Stimulated activated CD4-positive, alpha-beta T cell treated with anti-CD3 and anti-CD28 coated beads, Interleukin-1b, Interleukin-23, amount 100 ng/mL, for 1 hour (primary cell): ENCODE measurements at places on chromosomes 2 and 18.

DNA sequence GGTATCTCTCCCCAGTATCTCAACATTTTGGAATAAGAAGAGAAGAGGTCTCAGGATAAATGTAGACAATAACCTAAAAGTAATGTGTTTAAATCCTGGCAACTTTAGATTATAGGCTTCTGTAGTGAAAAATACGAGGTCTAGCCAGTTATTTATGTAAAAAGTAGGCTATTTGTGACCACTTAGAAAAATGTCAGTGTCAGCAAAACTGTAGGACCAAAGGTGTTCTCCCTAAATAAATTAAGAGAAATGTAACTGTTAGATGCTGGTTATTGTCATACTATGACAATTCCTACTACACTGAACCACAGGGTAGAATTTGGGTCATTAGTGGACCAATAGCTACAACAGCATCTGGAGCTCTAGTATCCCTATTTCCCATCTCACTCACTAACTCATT, 2.0 kb downstream of the SUPT7L start:
- DNase-seq = no peak

DNA sequence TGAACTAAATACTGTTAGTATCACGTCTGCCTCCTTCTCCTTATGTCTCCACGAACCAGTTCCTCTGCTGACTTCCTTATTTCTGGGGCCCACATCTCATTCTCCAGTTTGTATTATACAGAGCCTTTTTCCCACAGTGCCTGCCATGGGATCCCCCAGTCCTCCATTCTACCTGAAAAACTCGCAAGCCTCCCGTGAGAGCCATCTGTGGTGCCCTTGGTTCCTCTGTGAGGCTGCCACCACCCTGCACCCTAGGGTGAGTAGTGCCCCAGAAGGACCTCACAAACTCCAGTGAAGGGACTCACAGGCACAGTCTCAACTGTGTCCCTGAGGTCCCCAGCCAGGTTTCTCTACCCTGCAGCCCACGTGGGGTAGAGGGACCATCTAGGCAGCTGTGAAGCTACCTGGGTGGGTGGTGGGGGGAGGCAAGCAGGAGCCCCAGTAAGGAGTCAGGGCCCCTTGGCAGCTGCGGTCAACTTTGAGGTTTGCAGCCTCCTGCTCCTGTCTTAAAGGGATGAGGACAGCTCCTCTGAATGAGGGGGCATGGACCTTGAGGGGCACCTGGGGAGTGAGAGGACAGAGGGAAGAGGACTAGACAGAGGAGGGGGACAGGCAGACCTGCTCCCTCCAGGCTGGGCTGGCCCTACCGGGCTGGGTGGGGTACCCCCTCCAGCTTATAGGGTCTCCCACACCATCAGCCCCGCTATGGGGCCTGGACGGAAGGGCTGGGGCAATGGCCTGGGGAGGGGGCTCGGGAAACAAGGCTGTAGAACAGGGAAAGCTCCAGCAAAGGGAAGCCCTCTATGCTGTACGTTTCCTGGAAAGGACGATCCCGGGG, 1.0 kb downstream of the PSTPIP2 start:
- no peak for DNase-seq

DNA sequence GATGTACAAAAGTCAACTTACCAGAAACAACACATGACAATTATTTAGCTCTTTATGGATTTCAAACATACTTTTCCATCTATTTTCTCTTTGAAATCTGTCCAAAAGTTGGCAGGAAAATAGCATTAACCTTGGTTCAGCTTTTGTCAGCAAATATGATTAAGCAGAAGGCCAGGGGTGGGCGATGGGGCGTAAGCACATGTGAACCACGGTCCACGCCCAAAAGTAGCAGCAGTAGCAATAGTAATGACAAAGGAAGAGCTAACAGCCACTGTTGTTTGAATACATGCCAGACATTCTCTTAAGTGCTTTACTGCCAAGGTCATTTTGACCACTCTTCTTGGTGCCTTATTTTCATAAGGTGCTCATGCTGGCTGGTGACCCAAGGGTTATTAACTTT, 73.5 kb downstream of the ANTXR1 start:
- DNase-seq = no peak

- no peak for DNase-seq
Measured at GRCh38 chr2:189285349-189285748, 105.8 kb upstream of the COL5A2 start.

- no peak for DNase-seq
Measured at GRCh38 chr2:240472078-240472790, 36.8 kb downstream of the GPC1 start.

DNA sequence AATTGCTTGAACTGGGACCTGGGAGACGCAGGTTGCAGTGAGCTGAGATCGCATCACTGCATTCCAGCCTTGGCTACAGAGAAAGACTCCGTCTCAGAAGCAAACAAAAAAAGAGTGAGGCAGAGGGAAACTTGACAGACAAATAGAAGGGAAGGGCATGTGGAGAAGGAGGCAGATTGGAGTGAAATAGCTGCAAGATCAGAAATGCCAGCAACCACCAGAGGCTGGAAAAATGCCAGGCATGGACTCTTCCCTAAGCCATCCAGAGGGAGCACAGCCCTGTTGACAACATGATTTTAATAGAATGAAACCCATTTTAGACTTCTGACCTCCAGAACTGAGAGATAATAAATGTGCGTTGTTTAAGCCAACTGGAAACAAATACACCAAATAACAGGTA, 447.2 kb upstream of the SPHKAP start:
- no peak for DNase-seq

DNA sequence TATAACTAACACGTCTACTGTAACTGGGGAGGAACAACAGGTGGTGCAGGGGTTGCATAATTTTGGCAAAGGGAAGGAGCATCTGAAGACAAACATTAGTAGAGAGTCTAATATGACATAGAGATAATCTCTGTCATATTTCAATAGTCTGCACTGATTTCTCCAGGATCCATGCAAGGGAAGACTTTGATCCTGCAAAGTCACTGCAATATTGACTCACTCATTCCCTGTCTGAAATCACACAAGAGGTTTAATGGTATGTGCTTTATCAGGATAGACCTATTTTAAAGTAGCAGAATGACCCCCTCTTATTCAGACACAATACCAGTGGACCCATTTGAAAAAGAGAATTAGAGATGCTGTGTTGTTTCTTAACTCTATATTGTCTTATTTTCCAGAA, 98.7 kb upstream of the CAVIN2 start:
- DNase-seq = no peak

DNA sequence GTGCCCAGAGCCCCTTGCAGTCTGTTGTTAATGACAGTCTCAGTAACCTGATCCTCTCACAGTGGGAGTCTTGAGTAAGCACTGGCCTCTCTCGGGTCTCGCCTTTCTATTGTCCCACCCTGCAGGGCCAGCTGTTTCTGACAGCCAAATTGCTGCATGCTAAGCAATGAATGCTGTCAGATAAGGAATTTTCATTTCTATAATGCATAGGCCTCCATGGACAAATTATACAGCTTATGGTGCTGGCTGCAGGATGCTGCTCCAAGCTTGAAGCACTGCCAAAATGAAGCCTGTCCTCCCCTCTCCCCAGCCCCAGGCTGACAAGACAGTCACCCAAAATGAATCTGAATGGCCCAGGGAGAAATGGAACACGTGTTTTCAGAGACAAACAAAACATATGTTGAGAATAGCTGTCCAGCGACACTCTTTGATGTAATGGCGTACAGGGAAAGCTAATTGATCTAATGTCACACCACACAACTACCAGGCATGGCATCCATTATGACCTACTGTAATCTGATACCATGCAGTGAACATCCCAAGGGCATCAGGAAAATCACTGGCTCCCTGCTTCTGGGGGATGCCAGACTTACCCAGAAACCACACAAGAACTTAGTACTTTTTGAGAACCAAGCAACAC, 36.8 kb downstream of the ACVR1 start:
- DNase-seq = no peak

DNA sequence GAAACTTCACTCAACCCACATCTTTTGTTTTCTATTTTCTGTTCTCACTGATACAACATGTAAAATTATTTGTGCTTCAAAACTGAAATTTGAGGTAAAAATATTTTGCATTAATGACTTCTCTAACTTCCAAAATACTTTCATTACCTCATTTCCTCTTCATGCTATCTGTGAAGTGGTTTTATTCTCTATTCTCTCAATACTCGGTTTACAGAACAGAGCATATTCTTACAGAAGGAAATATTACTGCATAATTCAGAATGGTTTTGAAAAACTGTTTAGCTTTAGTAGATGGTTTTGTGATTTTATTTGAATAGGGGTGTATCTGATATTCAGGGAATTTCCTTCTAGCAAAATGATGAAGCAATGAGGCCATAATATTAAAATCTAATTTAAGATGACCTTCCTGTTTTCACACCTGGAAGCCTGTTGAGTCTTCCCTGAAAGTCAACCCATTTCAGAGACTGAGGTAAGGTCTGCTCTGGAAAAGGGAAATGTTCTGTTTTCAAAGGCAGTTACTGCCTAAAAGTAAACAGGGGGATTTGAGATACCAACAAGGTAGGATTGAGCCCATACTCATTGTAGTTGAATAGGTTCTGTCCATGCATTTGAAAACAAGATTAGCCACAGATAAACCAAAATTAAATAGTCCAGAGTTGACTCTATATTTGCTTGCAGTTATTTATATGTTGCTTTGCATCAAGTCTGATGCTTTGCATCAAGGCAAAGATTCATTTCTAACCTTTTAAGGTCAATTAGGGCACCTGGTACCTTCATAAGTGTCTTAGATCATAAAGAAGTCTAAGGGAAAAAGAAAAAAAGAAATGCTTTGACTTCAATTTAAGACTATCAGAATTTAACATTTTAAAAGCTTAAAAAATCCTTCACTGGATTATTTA, 50.8 kb upstream of the PEX13 start:
- no peak for DNase-seq

GRCh38 chr2:166060191-166060590, 67.6 kb downstream of the SCN1A start:
- no peak for DNase-seq

DNA sequence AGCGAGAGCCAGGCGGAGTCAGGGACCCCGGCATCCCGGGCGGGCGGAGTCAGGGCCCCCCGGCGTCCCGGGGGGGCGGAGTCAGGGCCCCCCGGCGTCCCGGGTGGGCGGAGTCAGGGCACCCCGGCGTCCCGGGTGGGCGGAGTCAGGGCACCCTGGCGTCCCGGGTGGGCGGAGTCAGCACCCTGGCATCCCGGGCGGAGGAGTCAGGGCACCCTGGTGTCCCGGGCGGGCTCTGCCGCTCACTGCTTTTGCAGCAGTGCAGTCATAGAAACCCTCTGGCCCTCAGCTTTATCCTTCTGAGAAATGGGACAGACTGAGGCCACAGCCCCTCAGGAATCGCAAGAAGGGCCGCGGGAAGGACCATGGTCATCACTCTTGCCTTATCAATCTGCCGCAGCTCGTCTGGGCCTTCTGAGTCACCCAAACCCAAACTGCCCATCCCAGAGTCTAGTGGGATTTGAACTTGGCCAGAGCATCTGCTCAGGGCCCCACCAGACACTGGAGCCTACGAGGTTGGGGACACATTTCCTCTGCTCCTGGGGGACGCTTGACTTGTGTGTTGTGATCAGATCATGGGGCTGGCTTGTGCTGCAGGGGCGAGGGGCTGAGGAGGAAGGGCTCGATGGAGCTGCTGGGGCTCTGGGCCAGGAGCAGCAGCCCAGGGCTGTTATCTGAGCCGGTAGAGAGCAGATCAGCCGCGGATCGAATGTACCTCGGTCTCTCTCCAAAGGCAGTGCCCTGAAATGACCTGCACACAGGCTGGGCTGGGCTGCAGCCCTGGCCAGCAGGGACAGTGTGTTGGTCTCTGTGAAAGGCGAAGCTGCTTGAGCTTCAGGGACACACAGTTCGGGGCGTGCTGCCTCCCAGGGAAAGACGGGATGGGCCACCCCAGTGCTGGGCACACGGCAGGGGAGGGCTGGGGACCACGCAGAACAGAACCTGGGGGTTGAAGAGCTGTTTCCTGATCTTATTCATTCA, 290.1 kb upstream of the HDAC4 start:
- DNase-seq = no peak

DNA sequence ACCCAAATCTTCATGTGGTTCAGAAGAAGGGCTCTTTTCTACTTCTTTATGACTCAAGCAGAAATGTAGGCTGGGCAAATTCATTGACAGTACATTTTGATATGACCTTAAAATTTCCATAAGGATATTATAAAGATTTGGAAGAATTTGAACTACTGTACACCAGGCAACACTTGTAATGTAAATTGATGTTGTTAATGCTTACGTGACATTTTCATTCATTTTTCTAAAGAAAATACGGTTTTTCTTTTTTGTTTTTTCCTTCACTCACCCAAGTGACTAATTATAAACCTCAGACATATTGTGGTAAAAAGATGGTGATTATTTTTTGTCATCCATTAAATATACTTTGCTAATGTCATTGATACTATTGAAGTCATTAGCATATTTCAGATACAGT, 17.4 kb downstream of the AFTPH start:
- DNase-seq = no peak

DNA sequence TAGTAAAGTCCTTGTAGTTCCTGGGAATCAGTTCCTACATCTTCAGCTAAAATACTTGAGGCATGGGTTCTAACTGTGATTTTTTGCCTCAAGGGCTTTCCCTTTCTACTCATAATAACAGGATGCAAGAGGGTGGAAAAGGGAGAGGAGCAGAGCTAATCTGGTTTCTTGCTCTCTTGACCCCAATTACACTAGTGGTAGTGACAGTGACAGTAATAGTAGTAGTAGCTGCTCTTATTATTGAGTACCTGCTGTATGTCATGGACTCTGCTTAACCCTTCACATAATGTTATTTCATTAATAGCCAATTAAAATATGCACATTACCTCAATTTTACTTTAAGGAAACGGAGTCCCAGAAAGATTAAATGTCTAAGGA, 214.8 kb upstream of the HNRNPA3 start:
- DNase-seq = no peak

- DNase-seq = no peak
Measured at GRCh38 chr2:231367178-231367577, 28.3 kb upstream of the B3GNT7 start.
